ENCODE measurements at places on chromosomes 4 and X. TPM values are rescaled to one million over a fixed set of nuclear protein-coding genes. Genes with fewer than 3 reads are reported as not detected.

Gene NKX3-2
- not detected for total RNA-seq

Gene NFKB1
- 19.3 TPM for total RNA-seq

Gene PRSS12
- total RNA-seq = not detected

Gene ASB12
- total RNA-seq = 0.85 TPM

- no peaks in the 10 kb centered on the region for H3K4me1 ChIP-seq
- no peak for DNase-seq
- peak overlapping the region; percentile 27 for H3K27ac ChIP-seq
- H3K36me3 ChIP-seq = peaks cover 47% of the 10 kb centered on the region
- H3K4me3 ChIP-seq = no peak overlapping the region
These were observed 14.0 kb downstream of the RBMX start for GRCh38 chrX:136866337-136867095.

GRCh38 chr4:95217197-95217596 is 331.6 kb downstream of the UNC5C start:
- H3K36me3 ChIP-seq = no peaks in the 10 kb centered on the region
- H3K27ac ChIP-seq = no peak overlapping the region
- DNase-seq = no peak
- peaks cover 5% of the 10 kb centered on the region for H3K4me1 ChIP-seq

DNA sequence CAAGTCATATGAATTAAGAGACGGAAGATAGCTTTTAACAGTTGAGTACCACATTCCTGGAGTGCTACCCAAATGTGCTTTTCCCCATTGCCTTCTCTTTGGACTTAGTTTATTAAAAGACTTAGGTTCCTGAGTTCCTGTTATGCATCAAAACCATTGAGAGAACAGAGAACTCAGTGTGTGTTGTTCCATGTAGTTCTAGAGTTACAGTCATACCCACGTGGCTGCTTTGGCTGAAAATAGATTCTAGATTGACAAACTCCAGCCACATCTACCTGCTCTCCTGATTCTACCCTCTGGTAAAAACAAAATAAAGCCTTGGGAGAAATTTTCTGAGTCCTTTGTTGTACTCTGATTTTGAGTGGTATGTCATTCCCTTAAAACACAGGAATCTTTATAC is 385.4 kb downstream of the IL15 start:
- H3K27me3 ChIP-seq = no peaks in the 10 kb centered on the region
- no peak overlapping the region for H3K4me3 ChIP-seq
- no peak for DNase-seq
- H3K27ac ChIP-seq = no peak overlapping the region
- no peaks in the 10 kb centered on the region for H3K4me1 ChIP-seq

- H3K36me3 ChIP-seq = no peaks in the 10 kb centered on the region
- no peak overlapping the region for H3K4me3 ChIP-seq
- no peaks in the 10 kb centered on the region for H3K4me1 ChIP-seq
- no peak for DNase-seq
- no peaks in the 10 kb centered on the region for H3K27me3 ChIP-seq
- no peak overlapping the region for H3K27ac ChIP-seq
These were observed 69.9 kb downstream of the SEL1L3 start for GRCh38 chr4:25792876-25793275.

DNA sequence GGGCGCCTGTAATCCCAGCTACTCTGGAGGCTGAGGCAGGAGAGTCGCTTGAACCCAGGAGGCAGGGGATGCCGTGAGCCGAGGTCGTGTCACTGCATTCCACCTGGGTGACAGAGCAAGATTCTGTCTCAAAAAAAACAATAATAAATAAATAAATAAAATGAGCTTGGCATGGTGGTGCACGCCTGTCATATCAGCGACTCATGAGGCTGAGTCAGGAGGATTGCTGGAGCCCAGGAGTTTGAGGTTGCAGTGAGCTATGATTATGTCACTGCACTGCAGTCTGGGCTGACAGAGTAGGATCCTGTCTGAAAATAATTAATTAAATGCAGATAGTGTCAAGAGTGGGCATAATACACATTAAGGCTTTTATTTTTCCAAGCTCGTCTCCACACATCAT is 77.5 kb downstream of the DHRSX start:
- no peak overlapping the region for H3K27ac ChIP-seq
- H3K4me1 ChIP-seq = no peaks in the 10 kb centered on the region
- no peak for DNase-seq
- H3K36me3 ChIP-seq = peaks cover 20% of the 10 kb centered on the region
- H3K27me3 ChIP-seq = no peaks in the 10 kb centered on the region

GRCh38 chr4:7744142-7744804 is 195.4 kb downstream of the AFAP1 start:
- no peaks in the 10 kb centered on the region for H3K27me3 ChIP-seq
- H3K4me1 ChIP-seq = no peaks in the 10 kb centered on the region
- no peak overlapping the region for H3K4me3 ChIP-seq
- no peak overlapping the region for H3K27ac ChIP-seq
- H3K36me3 ChIP-seq = no peaks in the 10 kb centered on the region

- no peaks in the 10 kb centered on the region for H3K4me1 ChIP-seq
- H3K27me3 ChIP-seq = no peaks in the 10 kb centered on the region
- H3K4me3 ChIP-seq = no peak overlapping the region
- no peak for DNase-seq
- no peaks in the 10 kb centered on the region for H3K36me3 ChIP-seq
These were observed 314.9 kb upstream of the TRAM1L1 start for GRCh38 chr4:117400039-117400835.

DNA sequence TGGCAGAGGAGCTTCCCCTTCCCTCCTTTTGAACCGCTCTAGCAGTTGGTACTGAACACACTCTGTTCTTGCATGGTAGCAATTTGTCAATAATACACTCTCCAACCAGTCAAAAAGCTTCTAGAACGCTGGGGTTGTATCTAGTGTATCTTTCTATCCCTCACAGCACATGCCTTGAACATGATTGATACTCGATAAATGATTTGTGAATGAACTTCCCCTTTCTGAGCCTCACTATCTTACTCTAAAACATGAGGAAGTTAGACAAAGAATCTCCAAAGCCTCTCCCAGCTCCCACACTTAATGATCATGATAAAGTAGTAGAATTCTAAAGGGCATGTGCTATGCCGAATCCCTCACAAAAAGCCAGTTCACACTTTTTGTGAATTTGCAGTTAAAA is 64.4 kb downstream of the DLG3 start:
- no peak for DNase-seq
- H3K36me3 ChIP-seq = no peaks in the 10 kb centered on the region
- no peak overlapping the region for H3K4me3 ChIP-seq

GRCh38 chr4:43471950-43472349 is 579.4 kb downstream of the GRXCR1 start:
- no peak for DNase-seq
- no peaks in the 10 kb centered on the region for H3K27me3 ChIP-seq
- H3K27ac ChIP-seq = no peak overlapping the region
- H3K4me1 ChIP-seq = no peaks in the 10 kb centered on the region

- H3K4me1 ChIP-seq = no peaks in the 10 kb centered on the region
- no peak overlapping the region for H3K4me3 ChIP-seq
- no peak overlapping the region for H3K27ac ChIP-seq
- DNase-seq = no peak
- H3K36me3 ChIP-seq = no peaks in the 10 kb centered on the region
These were observed 387.3 kb upstream of the ADGRL3 start for GRCh38 chr4:60812811-60813210.
